ENCODE measurements at places on chromosomes 11 and 22.
A peak's percentile ranks its signal among the peaks of the same experiment; 100 is the strongest.

- no peak for DNase-seq
Observed at GRCh38 chr11:71940561-71941219, 11.8 kb downstream of the RNF121 start.

DNA sequence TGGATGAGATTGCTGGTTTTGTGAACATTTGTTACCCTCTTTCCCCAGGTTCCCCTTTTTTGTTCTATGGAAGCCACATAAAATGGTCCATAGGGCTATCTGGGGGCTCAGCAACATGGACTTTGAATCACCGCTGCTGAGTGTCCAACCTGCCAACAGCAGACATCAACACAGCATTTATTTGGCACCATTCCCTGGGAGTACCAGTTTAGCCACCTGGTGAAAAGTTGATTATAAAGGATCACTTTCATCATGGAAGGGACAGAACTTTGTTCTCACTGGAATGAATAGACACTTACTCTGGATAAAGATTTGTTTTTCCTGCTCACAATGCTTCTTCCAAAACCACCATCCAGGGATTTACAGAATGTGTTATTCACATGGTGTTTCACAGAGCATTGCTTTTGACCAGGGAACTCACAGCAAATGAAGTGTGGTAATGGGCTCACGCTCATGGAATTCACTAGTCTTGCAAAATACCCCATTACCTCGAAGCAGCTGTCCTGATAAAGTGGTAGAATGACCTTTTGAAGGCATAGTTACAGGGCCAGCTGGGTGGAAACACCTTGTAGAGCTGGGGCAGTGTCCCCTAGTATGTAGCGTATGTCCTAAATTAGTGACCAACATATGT is 43.9 kb downstream of the ADM start:
- no peak for DNase-seq

DNA sequence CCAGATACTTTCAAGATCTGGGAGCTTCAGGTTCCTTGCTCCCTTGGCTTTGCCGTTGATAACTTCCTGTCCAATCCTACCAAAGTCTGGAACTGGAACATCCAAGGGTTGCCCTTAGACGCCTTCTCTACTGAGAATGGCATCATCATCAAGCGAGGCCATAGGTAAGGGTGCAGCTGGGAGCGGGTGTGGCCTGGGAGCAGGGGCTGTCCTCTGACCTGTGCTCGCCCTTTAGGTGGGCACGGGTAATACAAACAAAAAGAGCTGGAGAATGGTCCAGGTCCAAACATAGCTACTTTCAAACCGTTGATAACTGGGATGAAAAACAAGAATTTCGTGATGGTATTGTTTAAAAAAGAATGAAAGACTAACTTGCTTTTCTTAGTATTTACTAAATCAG is 25.0 kb downstream of the CASP12 start:
- no peak for DNase-seq

DNA sequence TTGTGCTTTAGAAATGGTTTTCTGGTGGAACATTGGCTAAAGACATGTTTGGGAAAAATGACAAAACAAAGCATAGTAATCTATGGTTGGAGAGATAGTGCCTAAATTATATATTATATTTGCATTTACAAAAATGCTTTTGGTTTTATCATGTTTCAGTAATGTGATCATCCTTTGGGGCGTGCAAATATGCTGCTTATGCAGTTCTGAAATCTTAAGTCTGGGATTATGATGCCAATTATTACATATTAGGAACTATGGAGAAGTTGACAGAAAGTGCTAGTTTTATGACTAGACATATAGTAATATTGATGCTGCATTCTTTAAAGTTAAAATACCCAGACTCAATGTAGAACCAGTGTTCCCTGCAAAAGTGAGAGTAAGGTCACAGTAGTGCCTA is 655.0 kb downstream of the METTL15 start:
- no peak for DNase-seq

GRCh38 chr22:26632422-26633155 is 10.8 kb downstream of the CRYBA4 start:
- DNase-seq = no peak

DNA sequence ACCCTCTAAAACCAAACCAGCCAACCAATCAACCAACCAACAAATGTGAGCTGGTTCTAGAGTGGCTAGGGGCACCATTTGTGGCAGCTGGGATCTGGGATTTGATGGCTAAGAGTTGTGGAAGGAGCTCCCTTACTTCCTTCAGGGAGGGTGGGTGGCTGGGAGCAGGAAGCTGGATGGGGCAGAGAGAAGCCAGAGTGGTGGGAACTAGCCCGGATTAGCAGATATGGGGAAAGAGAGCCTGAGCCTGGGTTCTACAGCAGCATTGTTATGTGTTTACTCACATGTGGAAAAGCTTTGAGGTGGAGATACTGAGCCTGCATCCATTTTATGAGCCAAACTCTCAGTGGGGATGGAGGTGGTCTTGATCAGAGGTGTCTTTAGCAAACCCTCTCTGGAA is 30.9 kb upstream of the THY1 start:
- DNase-seq = no peak

GRCh38 chr11:70489276-70489675 is 90.9 kb downstream of the CTTN start:
- no peak for DNase-seq

- DNase-seq = no peak
Observed at GRCh38 chr11:70873736-70874412, 378.5 kb downstream of the SHANK2 start.

DNA sequence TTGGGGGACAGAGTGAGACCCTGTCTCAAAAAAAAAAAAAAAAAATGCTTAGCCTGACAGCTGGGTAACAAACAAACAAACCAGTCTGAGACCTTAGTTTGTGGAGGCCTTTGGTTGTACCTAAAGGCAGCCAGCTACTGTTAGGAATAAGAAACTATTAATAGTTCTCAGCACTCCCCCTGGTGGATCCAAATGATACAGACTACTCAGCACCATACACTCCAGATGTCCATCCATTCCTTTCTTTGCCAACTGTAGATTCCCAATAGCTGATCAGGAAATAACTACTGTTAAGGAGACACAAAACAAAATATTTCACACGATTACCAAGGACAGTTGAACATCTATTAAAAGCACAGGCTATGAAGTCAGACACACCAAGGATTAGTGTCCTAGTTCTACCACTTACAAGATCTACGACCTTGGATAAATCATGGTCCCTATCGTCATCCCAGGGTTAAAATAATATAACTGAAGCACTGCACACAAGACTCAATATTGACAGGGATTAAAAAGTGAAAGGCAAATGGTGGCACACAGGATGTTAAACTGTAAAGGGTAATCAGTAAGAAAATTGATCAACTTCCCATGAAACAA is 17.2 kb downstream of the CLDN25 start:
- DNase-seq = peak; percentile 34

DNA sequence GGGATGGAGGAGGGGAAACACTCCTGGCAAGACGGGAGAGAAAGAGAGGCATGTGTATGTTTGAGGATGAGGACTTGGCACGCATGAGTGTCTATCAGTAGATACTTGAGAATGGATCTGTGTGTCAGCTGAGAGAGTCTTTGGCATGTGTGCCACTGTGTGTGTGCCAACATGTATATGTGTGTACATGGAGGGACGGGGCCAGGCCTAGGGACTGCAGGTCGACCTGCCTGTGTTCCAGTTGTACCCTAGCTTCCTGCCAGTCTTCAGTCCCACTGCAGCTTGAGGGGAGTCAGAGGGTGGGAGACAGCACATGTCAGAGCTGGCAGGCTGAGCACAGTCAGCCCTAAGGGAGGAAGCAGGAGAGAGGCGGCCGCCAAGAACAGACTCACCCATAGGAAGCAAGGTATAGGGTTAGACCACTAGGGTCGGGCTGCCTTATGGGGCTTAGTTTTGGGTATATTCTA is 5.6 kb downstream of the CLCF1 start:
- no peak for DNase-seq

DNA sequence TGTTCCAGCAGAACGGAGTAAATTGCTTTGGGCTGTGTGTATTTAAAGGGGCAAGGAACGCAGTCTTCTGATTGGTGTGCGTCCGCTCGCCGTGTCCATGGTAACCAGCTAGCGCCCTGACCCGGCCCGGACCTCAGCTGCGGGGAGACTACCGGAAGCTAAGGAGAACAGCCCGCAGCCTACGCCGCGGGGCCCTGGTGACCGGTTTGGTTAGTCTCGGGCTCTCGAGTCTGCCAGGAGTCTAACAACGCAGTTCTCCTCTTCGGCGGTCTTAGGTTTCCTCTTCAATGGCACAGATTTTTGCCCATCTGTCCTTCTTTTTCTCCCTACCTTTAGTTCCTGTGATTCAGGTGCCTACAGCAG is 3.5 kb upstream of the OR56A3 start:
- DNase-seq = no peak

DNA sequence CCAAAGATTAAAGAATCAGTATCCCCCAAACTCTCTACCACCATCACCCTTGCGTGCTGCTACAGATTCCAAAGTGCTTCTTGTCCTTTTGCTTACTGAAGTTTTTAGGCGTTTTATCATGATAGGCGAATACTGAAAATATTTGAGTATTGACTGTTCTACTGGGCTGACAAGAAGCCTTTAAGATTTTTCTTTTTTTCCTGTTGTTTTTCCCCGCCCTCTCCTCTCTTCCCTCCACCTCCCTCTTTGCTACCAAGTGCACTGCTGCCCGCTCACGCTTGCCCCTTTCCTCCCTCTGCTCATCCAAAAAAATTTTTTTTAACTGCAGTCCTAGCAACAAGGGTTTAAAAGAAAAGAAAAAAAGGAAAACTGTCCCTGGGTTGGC is 679 bp downstream of the SPCS2 start:
- DNase-seq = no peak

DNA sequence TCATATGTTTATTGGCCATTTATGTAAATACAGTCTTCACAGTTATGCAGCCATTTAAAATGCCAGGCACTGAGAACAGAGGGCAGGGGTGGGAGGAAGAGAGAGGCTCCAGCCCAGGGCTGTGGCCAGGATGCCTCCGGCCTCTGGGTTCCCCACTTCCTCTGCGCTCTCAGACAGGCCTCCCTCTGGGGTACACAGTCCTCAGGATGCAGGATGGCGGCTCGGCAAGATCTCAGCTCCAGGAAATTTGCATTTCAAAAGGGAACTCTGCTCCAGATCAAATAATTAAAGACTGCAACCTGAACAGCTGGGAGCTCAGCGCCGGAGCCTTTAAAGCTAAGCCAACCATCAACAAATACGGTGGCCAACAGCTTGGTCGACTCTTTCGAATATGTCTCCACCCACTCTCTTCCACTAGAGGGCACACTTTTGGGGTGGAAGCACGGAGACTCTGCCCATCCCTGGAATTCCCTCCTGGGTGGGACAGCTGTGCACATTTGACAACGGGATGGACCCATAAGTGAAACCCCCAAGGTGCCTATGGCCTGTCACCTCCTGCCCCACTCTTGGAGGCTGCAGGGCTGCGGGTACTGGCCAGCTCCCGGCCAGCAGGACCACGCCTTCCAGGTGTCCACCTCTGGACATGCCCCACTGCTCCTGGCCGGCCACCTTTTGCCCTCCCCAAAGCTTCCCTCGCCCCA is 1044.7 kb downstream of the BRD1 start:
- DNase-seq = no peak

GRCh38 chr22:44088976-44089570 is 65.0 kb downstream of the PARVB start:
- no peak for DNase-seq

DNA sequence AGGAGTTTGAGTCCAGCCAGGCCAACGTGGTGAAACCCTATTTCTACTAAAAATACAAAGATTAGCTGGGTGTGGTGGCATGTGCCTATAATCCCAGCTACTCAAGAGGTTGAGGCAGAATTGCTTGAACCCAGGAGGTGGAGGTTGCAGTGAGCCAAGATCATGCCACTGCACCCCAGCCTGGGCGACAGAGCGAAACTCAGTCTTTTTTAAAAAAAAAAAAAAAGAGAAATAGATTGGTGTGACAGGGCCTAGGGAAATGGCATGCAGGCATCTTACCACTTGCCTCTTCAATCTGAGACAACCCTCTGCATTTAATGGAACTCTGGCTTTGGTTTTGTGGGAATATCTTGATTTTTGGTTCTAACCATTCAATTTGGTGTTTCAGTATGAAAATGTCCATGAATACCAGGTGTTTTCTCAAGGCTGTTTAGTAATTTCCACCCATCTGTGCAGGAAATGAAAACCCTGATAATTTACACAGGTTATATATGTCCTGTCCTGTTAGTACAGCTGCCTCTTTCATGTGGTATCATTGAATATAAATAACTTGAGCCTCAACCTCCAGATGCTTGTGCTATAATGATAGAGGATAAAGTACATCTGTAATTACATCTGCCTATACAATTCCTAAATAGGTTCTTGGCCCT is 8.4 kb downstream of the XBP1 start:
- no peak for DNase-seq

GRCh38 chr11:11842421-11843008 is 743 bp downstream of the USP47 start:
- peak; percentile 90 for DNase-seq

DNA sequence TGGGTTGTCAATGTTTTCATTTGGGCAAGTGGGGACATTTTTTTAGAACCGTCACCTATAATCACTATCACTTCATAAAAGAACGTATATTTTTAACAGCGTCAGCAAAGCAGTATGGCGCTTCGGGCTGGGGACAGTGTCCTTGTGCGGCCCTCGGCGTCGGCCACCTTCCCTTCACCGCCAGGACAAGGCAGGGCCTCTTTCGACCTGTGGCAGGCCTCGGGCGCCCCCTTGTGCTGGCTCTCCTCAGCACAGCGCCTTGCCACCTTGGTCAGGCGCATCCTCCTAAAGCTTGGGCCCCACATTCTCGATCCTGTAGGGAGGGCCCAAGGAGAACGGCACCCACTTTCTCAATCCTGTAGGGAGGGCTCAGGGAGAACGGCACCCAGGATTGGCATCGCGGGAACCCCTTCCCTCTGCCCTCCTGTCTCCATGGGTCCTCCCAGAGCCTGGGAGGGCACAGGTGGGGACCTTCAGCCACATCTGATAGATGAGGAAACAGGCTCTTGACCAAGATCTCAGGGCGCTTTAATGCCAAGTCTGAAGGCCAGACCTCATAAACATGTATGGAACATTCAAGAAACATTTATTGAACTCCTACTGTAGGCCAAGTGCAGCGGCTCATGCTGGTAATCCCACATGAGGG is 11.5 kb upstream of the FADD start:
- DNase-seq = peak; percentile 50

DNA sequence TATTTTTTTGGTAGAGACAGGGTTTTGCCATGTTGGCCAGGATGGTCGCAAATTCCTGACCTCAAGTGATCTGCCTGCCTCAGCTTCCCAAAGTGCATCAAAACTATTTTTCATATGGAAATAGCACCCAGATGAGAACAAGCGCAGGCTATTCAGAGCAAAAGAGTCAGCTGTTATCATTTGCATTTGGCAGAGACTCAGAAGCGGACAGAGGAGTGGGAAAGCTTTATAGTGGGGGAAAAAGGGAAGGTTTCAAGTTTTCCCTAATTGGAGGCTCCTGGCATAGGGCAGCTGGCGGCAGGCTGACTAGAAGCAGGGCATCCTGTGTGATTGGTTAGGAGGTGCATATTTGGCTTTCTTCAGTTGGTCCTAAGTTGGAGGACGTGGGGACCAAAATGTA is 20.2 kb downstream of the ATG13 start:
- no peak for DNase-seq

- DNase-seq = peak; percentile 27
Observed at GRCh38 chr22:27761000-27761399, 40.6 kb downstream of the MN1 start.

All from inflammatory macrophage treated with lipopolysaccharide for 4 hours (primary cell).